ENCODE measurements at places on chromosomes 13 and 19.

DNA sequence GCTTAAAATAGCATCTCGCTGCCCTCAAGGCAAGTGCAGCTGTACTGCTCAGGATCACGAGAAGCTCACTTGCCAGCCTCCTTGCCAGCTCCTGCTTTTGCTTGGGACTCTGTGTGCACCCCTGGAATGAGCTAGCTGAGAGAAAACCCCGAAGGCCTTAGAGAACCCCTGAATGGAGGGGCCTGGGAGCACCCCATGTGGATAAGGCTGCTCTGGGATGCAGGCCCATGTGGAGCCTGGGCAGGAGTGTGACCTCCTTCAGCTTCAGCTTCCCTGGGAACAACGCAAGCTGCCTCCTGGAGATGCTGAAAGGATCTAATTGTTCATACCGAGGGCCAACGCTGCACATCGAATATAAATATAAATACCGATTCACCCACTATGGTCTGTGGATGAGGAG, 109.2 kb downstream of the HSPH1 start:
- no peak for DNase-seq

DNA sequence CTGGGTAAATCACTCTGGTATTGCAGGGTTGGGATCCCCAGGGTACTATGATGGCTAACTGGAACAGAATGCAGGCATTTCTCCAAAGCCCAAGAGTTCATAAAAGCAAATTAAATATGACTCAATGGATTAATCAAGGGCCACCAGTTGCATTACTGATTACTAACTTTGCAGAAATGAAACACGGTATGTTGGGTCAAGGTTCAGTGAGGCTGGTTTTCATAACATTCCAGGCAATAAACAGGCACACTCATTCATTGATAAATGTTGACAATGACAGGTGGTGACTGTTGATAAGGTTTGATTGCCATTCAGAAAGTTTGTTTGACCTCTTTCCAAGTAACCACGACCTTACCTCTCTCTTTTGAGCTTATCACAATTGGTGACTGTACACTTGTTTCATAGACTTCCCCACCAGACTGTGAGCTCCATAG, 506 bp upstream of the AP1M1 start:
- DNase-seq, result no peak

GRCh38 chr19:5743630-5744029, 23.2 kb downstream of the CATSPERD start:
- no peak for DNase-seq

DNA sequence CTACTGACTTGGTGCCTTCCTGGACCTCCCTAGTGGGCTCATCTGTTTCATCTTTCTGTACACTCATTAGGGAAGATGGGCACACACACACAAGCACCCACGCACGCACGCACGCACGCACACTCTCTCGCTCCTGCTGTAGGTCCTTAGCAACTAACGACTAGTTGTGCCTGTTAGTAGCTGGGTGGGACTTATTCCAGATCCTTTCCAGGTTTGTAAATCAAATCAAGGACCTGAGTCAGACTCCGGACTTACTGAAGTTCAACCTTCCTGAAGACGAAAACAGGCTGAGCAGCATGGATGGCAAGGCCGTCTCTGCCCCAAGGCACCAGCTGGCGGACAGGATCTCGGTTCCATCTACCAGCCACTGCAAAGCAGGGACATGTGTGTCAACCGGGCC, 76.2 kb downstream of the SLC15A1 start:
- DNase-seq, result no peak

GRCh38 chr13:39777527-39778061, 122.1 kb downstream of the COG6 start:
- DNase-seq, result peak; percentile 42

DNA sequence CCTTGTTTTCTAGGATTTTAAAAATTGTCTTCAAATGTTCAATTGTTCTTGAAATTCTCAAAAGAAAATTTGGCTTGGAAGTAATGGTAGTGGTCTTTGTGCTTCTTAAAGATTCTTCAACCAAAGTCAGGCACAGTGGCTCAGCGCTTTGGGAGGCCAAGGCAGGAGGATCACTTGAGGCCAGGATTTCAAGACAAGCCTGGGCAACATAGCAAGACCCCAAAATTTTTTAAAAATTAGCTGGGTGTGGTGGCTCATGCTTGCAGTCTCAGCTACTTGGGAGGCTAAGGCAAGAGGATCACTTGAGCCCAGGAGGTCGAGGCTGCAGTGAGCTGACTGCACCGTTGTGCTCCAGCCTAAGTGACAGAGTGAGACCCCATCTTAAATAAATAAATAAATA, 153.5 kb upstream of the ZNF507 start:
- no peak for DNase-seq

GRCh38 chr13:66429156-66429555, 801.0 kb downstream of the PCDH9 start:
- no peak for DNase-seq

Measured in CD4-positive, alpha-beta memory T cell (primary cell).